ENCODE measurements at places on chromosomes 7 and 10.

DNA sequence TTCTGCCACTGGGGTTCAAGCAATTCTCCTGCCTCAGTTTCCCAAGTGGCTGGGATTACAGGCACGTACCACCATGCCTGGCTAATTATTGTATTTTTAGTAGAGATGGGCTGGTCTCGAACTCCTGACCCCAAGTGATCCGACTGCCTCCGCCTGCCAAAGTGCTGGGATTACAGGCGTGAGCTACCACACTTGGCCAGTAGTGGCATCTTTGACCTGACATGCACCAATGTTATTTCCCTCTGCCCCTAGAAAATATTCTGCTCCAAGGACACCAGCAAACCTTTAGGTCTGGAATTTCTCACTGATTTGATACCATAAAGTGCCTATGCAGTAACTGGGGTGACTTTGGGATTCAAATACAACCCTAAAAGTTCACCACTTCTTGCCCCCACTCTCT, 179.4 kb downstream of the ARID5B start:
- no peak for DNase-seq

GRCh38 chr10:117477211-117477947, 65.2 kb upstream of the EMX2 start:
- no peak for DNase-seq

DNA sequence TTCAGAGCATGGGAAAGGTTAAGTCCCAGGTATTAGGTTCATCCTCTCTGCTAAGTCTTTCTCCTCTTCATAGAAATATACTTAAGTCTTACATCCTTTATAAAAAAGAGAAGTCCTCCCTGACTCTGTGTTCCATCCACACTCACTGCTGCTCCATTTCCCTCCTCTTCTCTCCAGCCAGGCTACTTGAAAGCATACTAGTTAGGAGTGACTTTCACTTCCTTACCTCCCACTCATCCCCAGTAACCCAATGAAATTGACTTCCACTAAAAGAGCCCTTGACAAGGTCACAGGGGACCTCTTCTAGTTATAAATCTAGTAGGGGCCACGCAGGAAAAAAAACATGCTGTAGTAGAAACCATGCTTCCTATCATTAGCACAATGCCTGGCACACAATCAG, 133.1 kb upstream of the AGK start:
- DNase-seq, result no peak

DNA sequence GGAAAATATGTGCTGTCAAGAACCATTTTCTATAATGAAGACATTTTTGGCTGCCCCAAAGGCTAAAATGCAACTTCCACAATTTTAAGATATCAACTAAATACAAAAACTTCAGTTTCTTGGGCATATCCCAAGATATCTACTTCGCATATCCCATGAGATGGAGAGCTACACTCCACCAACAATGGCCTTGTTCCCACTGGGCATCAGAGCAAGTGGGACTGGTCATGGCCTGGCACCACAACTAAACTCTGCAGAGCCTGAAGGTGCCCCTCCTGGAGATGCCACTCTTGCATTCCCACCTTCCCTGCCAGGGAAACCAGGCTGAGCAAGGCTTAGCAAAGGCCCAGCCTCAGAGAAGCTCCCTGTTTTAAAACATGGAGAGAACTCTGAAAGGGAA, 75.8 kb upstream of the LRRC17 start:
- DNase-seq, result no peak

GRCh38 chr7:151431768-151432311, 8.1 kb downstream of the CRYGN start:
- no peak for DNase-seq

DNA sequence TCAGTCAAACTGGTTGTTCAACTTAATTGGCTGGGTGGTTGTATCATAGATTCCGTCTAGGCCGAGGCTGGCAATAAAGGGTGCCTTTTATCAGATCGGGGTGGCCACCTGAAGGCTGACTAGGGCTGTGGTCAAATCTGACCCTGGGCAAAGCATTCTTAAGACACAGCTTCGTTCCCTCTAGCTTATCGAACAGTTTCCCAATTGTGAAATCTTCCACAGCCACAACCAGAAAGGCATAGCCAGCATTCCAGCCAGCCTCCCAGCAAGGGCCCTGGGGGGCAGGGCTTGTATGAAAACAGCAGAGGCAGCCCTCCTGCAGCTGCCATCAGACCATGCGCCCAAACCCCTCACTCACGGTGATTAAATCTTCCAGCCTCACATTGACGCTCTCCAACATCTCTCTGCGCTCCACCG, 42.5 kb upstream of the TMEM213 start:
- DNase-seq, result no peak

GRCh38 chr7:157116762-157117161, 22.0 kb upstream of the UBE3C start:
- DNase-seq, result no peak

GRCh38 chr10:99859585-99859984, 77.1 kb downstream of the ABCC2 start:
- no peak for DNase-seq

DNA sequence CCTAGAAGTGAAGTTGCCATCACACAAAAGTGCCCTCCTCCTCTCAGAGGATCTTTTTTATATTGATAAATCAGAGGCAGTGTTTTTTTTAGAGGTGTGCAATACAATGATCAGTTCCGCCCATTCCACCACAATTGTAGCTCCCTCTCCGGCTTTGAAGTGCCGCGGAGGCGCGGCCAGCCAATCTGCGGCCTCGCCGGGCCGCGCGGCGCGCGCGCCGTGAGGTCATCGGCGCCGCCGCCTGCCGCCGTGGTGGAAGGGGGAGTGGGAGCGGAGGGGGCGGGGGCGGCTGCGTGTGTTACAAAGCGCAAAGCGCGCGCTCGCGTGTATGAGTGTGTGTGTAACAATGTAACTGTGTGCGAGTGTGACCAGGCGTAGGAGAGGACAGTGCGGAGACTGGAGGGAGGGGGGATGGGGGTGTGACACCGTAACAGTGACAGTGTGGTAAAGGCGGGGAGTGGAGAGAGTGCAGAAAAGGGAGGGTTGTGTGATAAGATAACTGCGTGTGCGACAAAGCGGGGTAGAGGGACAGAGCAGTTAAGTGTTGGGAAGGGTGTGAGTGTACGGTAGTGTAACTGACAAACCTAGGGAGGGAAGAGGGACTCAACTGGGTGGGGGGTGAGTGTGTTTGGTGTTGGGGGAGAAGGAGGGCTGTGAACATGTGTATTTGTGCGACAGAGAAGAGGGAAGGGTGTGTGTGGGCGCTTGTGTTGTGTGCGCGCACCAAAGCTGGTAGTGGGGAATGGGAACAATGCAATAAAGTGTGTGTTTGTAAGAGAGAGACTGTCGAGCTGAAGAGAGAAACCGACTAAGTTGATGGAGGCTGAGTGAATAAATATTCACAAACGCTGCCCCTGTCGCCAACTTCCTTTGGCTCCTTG, at the start of gene SP8:
TSS of gene SP8 (minus strand) at position 108 of the 881 bp plus-strand sequence. CDS start at position 20, 88 bp downstream.
- no peak for DNase-seq

DNA sequence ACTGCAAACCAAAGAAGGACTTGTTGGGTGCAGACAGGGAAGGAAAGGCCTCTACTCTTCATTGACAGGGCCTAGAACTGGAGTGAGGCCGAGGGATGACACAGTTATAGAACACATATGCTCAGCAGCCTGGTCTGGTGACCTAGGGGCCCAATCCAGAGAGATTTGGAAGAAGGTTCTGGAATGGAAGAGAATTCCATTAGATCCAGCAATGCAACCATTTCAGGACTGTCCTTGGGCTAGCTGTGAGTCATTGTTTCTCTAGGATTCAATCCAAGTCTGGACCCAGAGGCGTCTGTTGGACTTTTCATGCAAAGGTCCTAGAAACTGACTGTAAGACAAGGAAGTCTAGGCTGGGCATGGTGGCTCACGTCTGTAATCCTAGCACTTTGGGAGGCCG, 59.2 kb downstream of the WIPF3 start:
- peak; percentile 90 for DNase-seq

DNA sequence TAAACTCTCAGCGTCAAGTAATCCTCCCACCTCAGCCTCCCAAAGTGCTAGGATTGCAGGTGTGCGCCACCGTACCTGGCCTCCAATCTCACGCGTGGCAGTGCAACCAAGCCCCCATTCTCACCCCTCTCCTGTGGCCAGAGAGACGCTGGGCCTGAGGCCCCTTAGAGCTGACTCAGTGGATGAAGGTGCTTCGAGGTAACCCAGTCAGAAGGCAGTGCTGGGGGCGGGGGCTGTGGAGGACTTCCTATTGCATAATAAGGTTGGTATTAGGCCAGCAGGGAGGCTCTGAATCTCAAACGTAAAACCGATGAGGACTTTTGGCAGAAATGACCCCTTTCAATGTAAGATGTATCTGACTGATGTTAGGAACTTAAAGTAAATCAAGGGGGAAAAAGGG, 229.3 kb downstream of the USP6NL start:
- no peak for DNase-seq

DNA sequence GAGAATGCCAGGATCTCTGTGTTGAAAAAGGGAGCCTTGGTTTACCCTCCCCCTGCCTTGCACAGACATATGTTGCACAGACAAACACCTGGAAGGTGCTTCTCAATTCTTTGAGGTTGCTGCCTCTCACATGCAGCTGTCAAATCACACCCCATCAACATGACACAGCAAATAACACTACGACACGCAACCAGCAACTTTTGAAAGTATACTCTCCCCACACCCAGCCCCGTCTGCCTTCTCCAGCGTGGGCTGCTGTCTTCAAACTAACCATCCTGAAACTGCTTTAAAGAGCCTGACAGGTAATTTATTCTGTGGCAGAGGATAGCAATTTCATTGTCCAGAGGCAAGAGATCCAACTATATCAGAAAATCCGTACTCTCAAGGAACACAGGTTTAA, 136.1 kb downstream of the PLXNA4 start:
- DNase-seq, result no peak

GRCh38 chr10:67621834-67622233, 74.2 kb downstream of the CTNNA3 start:
- no peak for DNase-seq

DNA sequence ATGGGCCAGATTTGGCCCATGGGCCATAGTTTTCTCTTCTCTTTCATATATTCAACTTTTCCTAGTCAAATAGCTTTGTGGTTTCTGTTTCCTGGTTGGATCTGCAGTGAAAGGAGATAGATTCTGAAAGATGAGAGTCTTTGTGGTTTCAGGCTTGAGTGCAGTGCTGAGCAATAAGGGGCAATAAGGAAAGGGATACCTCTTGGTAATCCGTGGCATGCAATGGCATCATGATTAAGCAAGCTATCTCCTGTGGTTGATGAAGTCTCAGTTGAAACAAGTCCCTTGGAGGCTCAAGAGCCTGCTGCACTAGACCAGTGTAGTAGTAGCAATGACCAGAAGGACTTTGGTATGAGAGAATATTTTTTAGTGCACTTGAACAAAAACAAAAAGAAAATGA, 187.7 kb upstream of the CNTNAP2 start:
- DNase-seq, result no peak

- DNase-seq, result peak; percentile 92
Measured at GRCh38 chr10:13839430-13839990, 252.7 kb downstream of the PRPF18 start.

GRCh38 chr10:43943818-43944360, 295.2 kb upstream of the ZNF32 start:
- DNase-seq, result no peak

- DNase-seq, result no peak
Measured at GRCh38 chr10:113000442-113000841, 50.4 kb downstream of the TCF7L2 start.

DNA sequence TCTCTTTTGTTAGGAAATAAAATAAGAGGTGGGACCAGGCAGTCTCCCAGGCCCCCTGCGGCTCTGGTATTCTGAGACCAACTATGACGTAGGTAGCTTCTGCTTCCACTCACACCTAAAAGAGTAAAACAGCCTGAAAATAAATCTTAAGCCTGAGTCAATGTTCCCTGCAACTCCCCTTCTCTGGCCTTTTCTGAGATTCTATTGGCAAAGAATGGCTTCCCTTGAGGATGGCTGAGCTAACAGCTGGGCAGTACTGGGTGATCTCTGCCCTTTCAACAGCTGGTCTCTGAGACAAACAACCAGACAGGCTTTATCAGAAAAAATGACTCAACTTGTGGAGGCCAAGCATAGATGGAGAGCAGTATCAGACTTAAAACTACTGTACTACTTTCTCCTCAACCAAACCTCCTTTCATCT, 58.7 kb downstream of the CREB3L2 start:
- DNase-seq, result peak; percentile 96

- DNase-seq, result no peak
Measured at GRCh38 chr10:110443239-110444003, 54.3 kb upstream of the DUSP5 start.

DNA sequence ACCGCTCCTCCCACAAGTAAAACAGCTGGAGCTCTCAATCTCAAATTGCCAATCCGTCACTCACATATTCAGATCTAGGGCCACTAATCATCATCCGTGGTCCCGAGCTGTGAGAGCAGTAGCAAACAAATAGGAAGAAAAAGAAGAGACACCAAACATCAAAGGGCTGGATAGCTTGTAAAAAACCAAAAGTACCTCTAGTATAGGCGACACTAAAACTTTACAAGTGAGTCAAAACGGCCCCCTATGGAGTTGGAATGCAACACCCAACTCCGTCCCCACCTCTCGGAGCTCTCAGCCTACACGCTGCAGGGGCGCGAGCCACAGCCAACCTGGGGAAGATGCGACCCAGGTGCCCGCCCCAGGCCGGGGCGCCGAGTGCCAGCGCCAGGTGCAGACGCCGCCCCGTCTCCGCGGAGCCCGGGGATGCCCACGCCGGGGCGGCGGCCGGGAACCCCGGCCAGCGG, 581 bp downstream of the FAM3C start:
- peak; percentile 42 for DNase-seq

DNA sequence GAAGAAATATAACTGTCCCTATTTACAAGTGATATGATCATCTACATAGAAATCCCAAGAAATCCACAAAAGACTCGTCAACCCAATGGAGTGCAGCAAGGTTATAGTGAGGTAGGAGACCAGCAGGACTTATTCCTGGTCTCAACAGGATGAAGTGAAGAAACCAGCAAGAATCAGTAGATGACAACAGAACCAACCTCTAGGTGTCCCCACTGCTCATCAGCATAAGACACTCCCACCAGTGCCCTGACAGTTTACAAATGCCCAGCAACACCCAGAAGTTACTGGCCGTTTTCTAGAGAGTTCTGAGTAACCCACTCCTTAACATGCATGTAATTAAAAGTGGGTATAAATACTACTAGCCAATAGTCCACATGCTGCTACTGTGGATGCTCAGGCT, 470.5 kb upstream of the LRRTM3 start:
- DNase-seq, result peak; percentile 22

DNA sequence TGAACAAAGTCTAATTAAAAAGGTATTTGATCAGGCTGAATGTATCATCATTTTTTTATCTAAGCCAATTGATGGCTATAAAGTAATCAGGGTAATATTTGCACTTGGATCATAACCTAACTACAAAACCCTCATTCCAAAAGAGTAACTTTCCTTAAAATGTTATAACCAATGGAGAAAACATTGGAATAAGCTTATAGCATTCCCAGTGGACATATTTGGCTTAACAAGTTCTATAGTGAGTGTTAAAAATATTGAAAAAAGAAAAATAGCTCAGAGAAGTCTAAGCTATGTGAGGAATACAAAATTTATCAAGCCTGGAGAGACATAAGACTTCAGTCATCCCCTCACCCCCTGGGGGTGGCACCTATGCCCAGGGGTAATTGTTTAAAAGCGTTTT, 358.8 kb downstream of the LRRTM3 start:
- no peak for DNase-seq

- peak; percentile 70 for DNase-seq
Measured at GRCh38 chr7:33757563-33758165, 147.7 kb upstream of the BMPER start.
